ENCODE measurements at places on chromosomes 6 and 20.
A peak's percentile ranks its signal among the peaks of the same experiment; 100 is the strongest.

DNA sequence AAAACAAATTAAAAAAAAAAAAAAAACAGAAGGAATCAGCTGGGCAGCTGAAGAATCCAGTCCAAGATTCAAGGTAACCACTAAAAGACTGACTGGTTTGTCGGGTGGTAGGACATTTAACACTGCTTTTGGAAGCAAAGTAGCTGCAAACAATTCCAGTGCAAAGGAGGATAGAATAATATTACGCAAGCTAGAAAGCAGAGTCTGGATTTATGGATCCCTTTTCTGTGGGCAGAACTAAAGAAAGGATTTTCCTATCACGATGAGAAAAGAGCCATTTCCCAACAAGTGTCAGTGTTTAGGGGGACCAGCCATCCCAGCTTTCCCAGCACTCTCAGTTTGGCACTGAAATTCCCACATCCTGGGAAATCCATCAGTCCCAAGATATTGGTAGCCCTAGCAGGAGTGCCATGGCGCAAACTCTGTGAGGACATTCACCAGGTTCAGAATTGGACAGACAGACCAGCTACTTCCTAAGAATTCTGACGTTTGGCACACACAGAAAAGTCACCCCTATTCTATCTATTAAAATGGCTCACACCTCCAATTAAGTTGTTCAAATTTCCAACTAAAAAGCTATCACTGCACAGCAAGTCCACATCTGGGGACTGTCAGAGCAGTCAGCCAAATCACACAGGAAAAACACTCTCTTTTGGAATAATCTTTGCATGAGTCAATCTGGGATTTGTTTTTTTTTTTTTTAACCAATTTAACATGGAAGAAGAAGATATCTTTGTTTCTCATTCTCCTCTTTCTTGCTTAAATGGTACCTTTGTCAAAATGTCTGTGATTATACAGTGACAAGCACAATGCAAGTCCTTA, 356.8 kb upstream of the ARID1B start:
- no peak for DNase-seq

- DNase-seq = no peak
These were observed 21.5 kb downstream of the MANBAL start for GRCh38 chr20:37310951-37311350.

GRCh38 chr20:35311409-35311808, 19.2 kb upstream of the FAM83C start:
- no peak for DNase-seq

GRCh38 chr20:12677925-12678324, 330.8 kb upstream of the SPTLC3 start:
- DNase-seq = no peak

- DNase-seq = no peak
These were observed 123.8 kb upstream of the MLN start for GRCh38 chr6:33927616-33928015.

- no peak for DNase-seq
These were observed 55.2 kb upstream of the RREB1 start for GRCh38 chr6:7052443-7053011.

- no peak for DNase-seq
These were observed 59.7 kb downstream of the CD40 start for GRCh38 chr20:46177768-46178167.

DNA sequence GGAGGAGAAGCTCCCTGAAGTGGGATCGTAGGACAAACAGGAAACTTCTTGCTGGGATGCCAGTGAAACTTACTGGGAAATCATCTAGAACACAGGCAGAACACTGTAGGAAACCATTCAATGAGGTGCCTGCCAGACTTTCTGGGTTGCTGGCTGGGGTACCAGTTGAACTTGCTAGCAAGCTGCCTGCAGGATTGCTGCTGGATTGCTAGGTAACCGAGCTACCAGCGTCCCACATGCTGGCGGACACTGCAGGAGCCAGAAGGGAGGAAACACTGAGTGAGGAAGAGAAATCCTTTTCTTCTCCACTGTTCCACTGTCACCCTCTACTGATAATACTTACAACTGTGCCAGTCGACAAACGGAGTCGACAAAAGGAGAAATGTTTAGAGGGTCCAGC, 91.3 kb upstream of the SLC35B3 start:
- no peak for DNase-seq

DNA sequence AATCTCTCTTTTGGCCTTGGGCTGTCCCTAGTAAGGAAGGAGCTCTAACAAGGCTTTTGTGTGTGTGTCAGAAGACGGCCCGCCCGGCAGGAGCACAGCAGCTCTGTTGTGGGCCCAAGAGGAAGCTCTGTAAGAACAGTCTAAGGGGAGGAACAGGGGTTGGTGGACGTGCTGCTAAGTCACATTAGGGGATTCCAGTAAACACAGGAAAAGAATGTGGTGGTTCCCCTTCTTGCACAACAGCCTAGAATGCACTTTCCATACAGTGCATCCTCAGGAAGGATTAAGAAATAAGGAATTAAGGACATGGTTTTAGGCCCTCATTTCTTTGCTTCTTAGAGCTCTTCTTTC, 114.5 kb downstream of the RNF144B start:
- DNase-seq = peak; percentile 45

GRCh38 chr6:117157448-117157847, 107.9 kb upstream of the VGLL2 start:
- no peak for DNase-seq

GRCh38 chr20:62603021-62603906, 39.0 kb upstream of the SLCO4A1 start:
- DNase-seq = no peak

DNA sequence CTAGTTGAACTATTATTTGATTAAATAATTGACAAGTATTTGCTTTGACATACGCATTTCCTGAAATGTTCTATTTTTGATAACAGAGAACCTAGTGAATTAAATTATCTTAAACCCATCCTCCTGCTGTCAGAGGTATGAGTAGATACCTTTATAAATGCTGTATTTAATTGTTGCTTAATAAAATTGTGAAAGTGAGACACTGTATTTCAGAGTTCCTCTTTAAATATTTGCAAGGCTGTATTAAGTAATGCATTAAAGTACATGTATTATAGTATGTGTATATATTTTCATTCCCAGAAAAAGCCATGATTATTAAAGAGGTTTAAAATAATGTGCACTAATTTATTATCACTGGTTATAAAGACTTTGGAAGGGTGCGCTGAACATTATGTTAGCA, 483.8 kb downstream of the TFAP2B start:
- DNase-seq = no peak

DNA sequence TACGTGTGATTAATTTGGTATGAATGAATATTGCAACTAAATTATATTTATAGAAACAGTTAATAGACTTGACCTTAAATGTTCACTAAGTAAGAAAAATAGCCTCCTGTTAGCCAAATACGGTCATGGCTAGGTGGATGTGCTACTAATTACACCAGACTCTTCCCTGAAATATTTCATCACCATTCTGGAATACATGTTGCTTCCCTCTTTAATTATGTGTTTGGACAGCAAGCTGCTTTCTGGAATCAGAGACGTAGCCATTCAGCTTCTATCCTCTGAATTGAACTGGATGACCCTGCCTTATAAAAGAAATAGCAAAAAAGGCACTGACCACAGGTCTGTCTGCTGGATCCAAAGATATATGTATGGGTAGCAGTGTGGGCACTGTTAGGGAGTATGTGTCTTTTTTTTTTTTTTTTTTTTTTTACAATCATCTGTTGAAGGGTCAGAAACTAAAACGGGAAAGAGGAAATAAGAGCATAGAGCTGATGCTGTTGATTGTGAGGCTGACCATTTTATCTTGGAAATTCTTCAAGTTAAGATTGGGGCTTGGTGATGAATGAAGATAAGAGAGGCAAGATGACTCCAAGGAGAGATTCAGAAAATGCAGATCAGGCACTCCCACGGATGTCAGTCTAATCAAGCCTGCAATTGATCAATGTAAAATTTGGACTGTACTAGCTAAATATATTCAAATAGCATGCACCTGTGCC, 283.2 kb upstream of the HSF2 start:
- peak; percentile 8 for DNase-seq

GRCh38 chr6:93568169-93568568, 148.8 kb upstream of the EPHA7 start:
- no peak for DNase-seq

DNA sequence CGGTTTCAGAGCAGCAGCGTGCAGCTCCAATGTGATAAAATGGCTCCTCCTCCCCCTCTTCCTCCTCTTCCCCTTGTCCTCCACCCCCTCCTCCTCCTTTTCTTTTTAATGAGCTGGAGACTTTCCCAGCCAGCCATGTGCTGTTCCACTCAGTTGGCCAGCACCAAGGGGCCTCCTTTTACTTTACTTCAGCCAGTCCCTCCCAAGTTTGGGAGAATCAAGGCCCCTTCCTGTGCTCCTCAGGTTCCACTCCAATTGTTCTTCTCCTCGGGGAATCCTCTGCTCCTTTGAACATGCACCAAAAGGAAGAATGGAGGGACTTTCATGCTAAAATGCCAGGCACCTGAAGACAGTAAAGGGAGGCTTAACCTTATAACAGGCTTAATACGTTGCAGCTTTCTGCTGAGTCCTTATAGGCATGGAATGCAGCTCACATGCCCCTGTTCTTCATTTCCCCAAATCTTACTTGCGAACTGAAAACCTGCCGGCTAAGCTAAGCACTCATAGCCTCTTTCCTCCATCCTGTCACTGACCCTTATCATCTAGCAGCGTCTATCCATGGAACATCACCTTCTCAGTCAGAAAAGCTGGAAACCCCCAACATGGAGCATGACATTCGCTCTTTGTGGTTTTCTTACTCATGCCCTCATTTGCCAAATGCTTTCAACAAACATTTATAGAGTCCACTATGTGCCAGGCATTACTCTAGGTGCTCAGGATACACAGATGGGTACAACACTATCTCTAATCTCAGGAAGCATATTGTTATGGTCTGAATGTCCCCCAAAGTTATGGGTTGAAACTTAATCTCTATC, 170.6 kb downstream of the PHACTR1 start:
- no peak for DNase-seq

DNA sequence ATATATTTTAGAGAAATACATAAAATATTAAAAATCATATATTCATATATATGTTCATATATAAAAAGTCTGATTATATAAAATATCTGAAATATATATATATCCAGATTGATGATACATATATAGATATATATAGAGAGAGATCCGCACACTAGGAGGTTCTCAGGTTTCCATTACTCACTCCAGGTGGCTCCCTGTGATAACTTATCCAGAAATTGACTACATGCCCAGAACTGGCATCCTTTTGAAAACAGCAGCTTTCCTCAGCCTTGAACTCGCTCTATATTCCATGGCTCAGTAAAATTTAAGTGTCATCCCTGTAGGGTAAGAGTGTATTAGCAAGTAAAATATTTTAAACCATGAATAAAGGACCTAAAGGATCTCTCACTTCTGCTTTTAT, 206.8 kb downstream of the TINAG start:
- no peak for DNase-seq

- no peak for DNase-seq
These were observed 68.2 kb upstream of the EYA2 start for GRCh38 chr20:46826343-46826984.

- DNase-seq = no peak
These were observed 386.4 kb upstream of the MMS22L start for GRCh38 chr6:97669191-97670031.

DNA sequence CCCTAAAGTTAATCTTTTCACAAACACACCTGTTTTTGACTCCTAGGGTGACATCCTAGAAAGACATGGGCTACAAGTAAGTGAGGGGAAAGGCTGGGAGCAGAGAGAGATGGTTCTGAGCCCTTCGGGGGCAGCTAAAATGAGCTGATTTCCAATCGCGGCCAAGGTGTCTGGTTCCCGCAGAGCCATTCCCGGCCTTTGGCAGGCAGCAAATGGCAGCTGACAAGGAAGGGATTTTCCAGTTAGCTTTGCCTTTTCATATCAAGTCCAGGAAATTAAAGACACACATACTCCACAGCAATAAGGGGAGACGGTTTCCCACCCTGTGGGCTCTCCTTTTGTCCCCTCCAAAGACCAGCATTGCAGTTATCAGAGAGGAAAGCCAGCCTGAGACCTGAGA, 228.5 kb downstream of the ZMYND8 start:
- no peak for DNase-seq

GRCh38 chr6:45377043-45377553, 636 bp downstream of the SUPT3H start:
- DNase-seq = no peak

GRCh38 chr6:72849346-72849745, 227.5 kb downstream of the KCNQ5 start:
- no peak for DNase-seq

- no peak for DNase-seq
These were observed 8.9 kb downstream of the GFOD1 start for GRCh38 chr6:13478525-13478966.

GRCh38 chr6:44672841-44673240, 285.3 kb downstream of the CDC5L start:
- no peak for DNase-seq

- no peak for DNase-seq
These were observed 121.4 kb downstream of the LAMP5 start for GRCh38 chr20:9635750-9636149.

GRCh38 chr6:1439349-1439748, 50.0 kb downstream of the FOXF2 start:
- no peak for DNase-seq

DNA sequence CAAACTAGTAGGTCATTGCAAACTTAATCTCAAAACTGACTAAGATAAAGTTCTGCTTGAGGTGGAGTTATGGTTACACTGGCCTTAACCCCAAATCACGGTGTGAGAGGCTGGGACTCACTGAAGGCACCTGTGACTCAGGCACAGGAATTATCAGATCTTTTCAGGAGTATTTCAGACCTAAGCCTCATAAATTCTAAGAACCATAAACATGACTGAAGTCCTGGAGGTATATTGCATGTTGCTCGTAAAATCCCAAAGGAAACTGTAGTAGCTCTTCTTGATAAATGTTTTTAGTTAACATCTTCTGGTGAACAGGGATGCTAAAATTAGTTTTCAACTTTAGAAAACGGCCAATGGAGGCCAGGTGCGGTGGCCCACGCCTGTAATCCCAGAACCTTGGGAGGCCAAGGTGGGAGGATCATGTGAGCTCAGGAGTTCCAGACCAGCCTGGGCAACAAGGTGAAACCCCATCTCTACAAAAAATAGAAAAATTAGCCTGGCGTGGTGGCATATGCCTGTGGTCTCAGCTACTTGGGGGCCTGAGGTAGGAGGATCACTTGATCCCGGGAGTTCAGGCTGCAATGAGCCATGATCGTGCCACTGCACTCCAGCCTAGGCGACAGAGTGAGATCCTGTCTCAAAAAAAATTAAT, 36.5 kb downstream of the DZANK1 start:
- no peak for DNase-seq

DNA sequence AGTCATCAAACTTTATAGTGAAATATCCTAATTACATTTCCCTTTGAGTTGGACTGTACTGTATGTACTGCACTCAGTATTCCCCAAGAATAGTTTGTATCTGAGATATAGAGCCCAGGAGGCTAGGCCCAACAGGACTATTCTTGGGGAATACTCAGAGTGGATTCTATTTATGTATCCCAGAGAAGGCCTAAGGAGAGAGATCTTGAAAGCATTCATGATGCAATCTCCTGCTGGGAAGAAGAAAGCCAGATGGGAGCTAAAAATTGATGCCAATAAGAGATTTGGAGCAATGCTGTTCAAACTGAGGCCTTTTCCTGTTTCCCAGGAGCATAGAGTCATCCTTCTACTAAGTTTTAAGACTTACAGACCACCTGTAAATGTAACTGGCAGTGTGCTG, 452.1 kb upstream of the PLCB4 start:
- peak; percentile 44 for DNase-seq
